ENCODE measurements at places on chromosomes 13 and 19.

DNA sequence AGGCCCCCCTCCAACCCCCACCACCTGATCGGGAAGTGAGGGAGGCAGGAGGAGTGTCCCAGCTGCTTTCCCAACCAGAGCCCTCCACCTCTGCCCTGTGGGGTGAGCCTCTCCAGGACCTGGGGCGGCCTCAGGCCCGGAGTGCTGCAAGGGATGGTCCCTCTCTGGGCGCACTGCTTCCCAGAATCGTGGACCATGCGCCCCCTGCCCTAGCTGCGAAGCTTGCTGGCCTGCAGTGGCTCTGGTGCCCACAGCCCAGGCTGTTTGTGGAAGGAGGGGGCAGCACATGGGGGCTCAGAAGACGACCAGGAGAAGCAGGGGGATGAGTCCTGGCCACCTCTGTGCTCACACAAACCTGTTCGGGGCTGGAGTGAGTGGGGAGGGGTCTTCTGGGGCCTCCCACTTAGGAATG lies 33.6 kb downstream of the CEBPG start:
- no peak for DNase-seq

DNA sequence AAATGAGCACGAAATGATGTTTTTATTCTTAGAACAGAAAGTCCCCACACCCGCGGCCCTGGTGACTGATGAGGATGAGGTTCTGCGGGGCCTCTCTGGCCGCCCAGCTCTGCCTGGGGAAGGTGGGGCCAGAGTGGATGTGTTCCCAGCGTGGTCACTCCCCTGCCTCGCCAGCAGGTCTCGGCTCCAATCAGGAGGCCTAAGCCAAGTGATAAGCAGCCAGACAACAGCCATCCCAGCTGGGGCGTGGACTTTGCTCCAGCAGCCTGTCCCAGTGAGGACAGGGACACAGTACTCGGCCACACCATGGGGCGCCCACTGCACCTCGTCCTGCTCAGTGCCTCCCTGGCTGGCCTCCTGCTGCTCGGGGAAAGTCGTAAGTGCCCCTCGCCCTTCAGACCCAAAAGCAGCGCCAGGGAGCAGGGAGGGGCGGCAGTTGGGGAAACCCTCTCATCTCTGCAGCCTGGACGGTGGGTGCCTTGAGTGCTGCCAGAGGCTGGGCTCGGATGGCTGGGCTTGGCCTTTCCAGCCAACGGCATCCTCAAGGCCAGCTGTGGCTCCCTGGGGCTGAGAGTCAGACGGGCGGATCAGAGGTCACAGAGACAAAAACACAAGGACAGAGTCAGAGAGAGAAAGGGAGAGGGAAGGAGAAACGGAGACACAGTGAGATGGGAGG lies at the start of gene F10:
TSS of gene F10 (plus strand) at position 250 of the 676 bp plus-strand sequence. CDS start at position 307, 57 bp downstream.
- DNase-seq, result no peak

DNA sequence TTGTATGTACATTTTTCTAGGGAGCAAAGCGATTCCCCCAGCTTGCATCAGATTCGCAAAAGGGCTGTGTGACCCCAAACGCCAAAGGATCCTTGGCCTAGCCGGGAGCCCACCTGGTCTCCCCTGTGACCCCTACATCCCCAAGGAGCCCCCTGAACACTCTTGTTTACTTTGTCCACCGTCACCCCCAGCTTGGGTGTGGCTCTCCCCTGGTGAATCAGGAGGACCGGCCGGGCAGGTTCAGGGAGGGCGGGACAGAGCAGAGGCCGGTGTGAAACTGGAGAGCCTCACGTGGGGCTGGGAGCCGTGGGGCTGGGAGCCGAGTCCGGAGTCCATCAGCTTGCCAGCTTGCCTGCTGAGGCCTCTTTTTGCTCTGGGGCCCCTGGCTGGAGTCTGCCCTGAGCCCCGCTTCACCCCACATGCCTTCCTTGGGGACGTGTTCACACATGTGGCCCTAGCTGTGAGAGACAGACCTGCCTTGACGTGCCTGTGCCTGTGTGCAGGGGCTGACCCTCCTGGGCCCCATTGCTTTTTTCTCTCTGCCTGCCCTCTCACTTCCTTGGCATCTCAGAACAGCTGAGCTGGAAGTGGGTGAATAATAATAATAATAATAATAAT lies 2.0 kb downstream of the ITPKC start:
- DNase-seq, result no peak

GRCh38 chr19:31257025-31257424 lies 92.2 kb downstream of the TSHZ3 start:
- DNase-seq, result no peak

- no peak for DNase-seq
Measured at GRCh38 chr19:19944583-19944880, 43.8 kb downstream of the ZNF93 start.

GRCh38 chr13:24891476-24892108 lies 127.6 kb downstream of the RNF17 start:
- DNase-seq, result no peak

GRCh38 chr19:7515110-7515644 lies 726 bp upstream of the ZNF358 start:
- no peak for DNase-seq

- DNase-seq, result no peak
Measured at GRCh38 chr19:28502879-28503734, 709.8 kb downstream of the UQCRFS1 start.

DNA sequence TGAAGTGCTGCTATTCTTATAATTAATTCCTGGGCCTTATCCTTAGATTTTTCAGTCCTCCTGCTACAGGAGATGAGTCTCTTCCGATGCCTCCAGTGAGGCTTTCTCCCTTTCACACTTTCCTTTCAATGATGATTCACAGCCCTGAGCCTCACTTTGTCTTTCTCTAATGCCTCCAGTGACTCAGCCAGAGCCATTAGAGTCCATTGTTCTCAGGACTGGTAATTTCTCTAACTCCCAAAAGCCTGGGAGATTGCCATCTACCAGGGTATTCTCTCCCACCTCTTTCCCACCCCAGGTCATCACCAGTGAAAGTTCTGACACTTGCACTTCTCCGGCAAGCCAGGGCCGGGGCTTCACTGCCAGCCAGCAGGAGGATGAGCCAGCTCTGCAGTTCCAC lies 49.6 kb upstream of the ARGLU1 start:
- no peak for DNase-seq

DNA sequence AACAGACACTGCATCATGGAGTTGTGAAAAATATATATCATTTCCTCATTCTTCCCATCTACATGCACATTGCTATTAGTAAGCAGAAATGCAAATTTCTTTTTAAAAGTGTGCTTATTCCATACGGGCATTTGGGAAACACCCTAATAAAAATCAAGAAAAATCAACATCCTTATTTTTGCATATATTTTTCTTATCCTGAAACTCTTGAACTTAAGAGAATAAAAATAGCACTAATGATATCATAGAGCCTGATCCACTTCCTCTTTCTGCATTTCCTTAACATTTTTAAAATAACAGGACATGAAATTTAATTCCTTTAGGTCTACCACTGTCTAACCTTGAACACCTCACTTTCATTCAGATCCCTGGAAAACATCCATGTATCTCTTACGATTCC lies 123.3 kb downstream of the VWA8 start:
- DNase-seq, result no peak
